ENCODE measurements at places on chromosomes 4 and X.

- no peak for DNase-seq
Observed at GRCh38 chrX:145609951-145610511, 207.6 kb upstream of the SLITRK2 start.

DNA sequence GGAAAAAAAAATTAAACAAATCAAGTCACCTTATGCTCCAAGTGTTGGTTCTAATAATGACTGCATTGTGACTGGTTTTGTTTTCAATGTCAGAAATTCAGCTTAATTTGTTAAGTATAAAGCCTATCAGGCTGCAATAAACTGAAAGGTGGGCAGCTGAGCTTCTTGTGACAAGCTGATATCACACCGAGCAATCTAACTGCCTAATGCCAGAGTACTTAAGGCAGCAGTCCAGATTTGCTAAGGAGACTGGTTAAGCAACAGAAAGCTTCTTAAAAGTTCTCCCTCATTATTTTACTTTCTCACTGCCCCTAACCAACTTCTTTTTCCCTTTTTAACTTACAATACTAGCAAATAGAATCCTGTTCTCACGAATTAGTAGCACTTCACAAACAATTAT lies 201.0 kb downstream of the MAB21L2 start:
- no peak for DNase-seq

GRCh38 chrX:633043-633984 lies 2.7 kb downstream of the SHOX start:
- no peak for DNase-seq

GRCh38 chr4:89398146-89398545 lies 90.5 kb upstream of the GPRIN3 start:
- no peak for DNase-seq

- no peak for DNase-seq
Observed at GRCh38 chr4:89539797-89540711, 232.5 kb upstream of the GPRIN3 start.

GRCh38 chrX:24090300-24091200 lies 35.8 kb downstream of the EIF2S3 start:
- no peak for DNase-seq

GRCh38 chr4:143054971-143055370 lies 129.7 kb upstream of the USP38 start:
- no peak for DNase-seq

- no peak for DNase-seq
Observed at GRCh38 chrX:9416562-9417348, 48.1 kb upstream of the TBL1X start.

GRCh38 chrX:134659761-134660160 lies 1.5 kb upstream of the PLAC1 start:
- no peak for DNase-seq

GRCh38 chr4:100295792-100296191 lies 105.5 kb upstream of the DDIT4L start:
- no peak for DNase-seq

- DNase-seq: no peak
Observed at GRCh38 chr4:88919056-88919455, 137.9 kb downstream of the FAM13A start.

GRCh38 chr4:11814758-11815157 lies 386.1 kb upstream of the HS3ST1 start:
- no peak for DNase-seq

- no peak for DNase-seq
Observed at GRCh38 chrX:70444326-70444945, at the start of gene DLG3. DLG3 (plus strand) TSS chrX:70444835; CDS start chrX:70445202, 367 bp downstream.

DNA sequence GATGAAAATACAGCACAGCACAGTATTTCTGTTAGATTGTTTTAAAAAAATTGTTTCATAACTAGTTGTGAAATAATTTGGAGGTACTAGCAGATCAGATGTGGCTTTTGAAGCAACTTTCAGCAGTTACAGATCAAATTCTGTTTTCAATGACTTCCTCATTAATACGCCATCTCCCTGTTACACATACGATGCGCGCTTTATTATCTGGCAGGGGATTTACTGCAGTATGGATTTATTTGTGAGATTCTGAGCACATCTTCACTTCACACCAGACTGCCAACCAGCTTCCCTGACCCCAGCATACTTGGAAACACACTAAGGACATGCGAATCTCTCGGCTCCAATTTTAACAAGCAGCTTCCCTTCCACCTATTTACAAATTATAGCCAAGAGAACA lies 235.5 kb upstream of the DIAPH2 start:
- DNase-seq: no peak

GRCh38 chr4:3485011-3485791 lies 22.1 kb downstream of the DOK7 start:
- DNase-seq: no peak

GRCh38 chrX:135643916-135644315 lies 69.5 kb upstream of the CT45A1 start:
- DNase-seq: no peak

DNA sequence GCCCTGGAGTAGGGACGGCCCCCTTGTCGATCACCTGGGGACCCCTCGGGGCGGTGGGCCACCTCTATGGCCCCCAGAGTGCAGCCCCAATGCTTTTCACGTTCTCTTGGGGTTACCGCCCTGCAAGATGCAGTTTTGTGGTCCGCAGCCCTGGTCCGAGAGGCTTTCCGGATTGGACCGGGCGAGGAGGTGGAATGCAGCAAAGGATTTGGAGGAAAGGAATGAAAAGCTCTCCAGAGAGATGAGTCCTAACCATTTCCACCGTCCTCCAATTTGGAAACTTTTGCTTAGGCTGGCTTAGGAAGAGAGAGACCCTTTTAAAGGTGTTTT lies 601 bp downstream of the SLC25A43 start:
- no peak for DNase-seq

- no peak for DNase-seq
Observed at GRCh38 chrX:40152173-40152711, 54.5 kb upstream of the BCOR start.

DNA sequence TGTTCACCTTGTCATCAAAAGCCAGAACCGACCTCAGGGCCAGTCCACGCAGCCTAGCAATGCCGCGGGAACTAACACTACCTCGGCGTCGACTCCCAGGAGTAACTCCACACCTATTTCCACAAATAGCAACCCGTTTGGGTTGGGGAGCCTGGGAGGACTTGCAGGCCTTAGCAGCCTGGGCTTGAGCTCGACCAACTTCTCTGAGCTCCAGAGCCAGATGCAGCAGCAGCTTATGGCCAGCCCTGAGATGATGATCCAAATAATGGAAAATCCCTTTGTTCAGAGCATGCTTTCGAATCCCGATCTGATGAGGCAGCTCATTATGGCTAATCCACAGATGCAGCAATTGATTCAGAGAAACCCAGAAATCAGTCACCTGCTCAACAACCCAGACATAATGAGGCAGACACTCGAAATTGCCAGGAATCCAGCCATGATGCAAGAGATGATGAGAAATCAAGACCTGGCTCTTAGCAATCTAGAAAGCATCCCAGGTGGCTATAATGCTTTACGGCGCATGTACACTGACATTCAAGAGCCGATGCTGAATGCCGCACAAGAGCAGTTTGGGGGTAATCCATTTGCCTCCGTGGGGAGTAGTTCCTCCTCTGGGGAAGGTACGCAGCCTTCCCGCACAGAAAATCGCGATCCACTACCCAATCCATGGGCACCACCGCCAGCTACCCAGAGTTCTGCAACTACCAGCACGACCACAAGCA lies 898 bp downstream of the UBQLN2 start:
- peak; percentile 5 for DNase-seq

DNA sequence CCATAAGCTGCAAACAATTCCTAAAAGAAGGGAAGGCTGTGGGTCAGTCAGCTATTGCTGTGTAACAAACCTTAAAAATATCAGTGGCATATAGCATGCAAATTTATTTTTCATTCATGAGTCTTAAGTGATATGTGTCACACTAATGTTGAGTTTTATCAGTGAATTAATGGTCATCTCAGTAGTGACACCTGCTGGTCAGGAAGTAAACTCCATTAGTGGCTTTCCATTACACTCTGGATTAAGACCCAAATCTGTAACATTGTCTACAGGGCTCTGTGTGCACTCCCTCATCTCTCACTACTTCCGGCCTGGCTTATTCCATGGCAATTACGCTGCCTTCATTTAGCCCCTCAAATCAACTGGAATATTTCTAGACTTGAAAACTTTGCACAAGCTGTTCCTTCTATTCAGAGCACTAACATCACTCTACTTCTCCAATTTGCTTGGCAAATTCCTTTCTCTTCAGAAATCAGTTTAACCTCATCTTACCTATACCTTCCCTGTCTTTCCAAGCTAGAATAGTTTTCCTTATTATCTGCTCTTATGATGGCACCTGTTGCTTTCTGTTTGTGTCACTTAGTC lies 217.3 kb upstream of the TAPT1 start:
- DNase-seq: no peak

Measured in NCI-H1930 (cell line).